ENCODE measurements at places on chromosomes 1 and 21.

DNA sequence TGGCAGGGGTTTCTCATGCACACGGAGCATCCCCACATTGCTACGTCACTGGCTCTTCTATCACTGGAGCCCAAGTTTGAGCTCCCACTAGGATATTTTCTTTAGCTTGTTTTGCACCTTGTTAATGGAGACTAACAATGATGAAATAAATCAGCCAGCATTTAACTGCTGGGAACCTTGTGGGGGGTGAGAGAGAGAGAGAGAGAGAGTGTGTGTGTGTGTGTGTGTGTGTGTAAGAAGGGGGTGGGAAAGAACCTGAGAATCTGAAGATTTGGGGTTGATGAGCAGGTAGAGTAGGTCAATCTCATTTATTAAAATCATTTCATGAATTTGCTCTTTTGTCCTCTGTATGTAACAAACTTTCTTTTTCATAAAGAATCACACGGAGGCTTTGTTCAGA, 624 bp downstream of the C8B start:
- DNase-seq, result no peak

DNA sequence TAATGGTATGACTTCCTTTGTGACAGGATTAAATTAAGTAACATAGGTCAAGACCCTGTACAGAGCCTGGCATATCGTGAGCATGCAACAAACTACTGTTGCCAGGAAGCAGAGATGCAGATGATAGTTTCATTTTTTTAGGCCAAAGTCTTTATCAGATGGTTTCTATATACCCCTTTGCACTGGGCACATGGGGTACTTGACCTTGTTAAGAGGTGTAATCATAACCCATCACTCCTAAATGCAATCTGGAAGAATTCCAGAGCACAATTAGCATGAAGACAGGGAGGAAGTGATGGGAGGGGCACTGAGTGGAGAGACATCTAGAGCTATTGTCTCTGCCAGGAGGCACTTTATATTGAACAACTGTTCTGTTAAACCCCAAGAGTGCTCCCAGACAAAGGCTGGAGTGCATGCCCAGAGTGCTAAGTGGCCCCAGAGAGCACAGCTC, 22.1 kb downstream of the ZBTB17 start:
- no peak for DNase-seq

GRCh38 chr1:237005674-237006073, 1.4 kb upstream of the MT1HL1 start:
- no peak for DNase-seq

DNA sequence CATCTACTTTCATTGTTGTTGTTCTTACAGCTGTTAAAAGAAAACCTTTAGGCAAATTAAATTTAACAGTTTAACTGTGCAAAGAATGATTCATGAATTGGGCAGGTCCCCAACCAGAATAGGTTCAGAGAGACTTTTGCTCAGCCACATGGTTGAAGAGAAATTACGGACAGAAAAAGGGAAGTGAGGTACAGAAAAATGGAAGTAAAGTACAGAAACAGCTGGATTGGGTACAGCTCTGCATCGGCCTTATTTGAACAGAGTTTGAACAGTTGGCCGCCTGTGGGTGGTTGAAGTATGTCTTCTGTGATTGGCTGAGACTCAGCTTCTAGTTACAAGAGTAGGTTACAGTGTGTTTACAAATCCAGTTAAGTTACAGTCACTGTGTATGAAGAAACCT, 210.1 kb downstream of the FGGY start:
- DNase-seq, result no peak

- no peak for DNase-seq
These were observed 105.2 kb upstream of the ZNF648 start for GRCh38 chr1:182166750-182167149.

- peak; percentile 66 for DNase-seq
These were observed at the start of gene S100A5 for GRCh38 chr1:153540394-153541361. TSS of gene S100A5 (minus strand) at chr1:153540934. CDS start at chr1:153540191, 743 bp downstream.

DNA sequence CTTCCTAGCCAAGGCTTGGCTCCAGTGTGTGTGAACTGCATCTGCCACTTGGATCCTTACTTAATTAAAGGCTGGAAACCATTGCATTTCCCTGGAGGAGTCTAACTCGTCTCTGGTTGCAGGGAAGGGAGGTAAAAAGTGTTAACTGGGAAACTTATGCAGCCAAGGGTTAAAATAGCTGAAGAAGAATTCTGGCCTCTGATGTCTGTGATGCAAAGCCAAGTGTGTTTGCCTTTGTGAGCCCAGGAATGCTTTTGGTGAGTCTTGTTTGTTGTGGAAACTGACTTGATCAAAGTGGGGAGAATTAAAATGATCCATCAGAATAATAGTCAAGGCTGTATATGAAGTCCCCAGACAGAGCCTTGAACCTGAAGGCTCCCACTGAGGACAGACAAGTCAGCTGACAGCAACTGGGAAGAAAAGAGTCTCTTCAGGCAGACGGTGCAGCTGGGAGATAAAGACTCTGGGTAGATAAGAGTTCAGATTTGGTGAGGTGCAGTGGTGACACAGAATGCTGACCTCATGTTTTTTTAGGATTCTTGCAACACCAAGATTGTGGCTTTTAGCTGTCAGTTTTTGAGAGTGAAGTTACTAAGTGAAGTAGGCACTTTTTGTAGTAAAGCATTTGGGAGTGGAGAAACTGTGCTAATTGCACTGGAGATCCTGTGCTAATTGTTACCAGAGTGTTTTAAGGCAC, 59.5 kb upstream of the WLS start:
- DNase-seq, result no peak

DNA sequence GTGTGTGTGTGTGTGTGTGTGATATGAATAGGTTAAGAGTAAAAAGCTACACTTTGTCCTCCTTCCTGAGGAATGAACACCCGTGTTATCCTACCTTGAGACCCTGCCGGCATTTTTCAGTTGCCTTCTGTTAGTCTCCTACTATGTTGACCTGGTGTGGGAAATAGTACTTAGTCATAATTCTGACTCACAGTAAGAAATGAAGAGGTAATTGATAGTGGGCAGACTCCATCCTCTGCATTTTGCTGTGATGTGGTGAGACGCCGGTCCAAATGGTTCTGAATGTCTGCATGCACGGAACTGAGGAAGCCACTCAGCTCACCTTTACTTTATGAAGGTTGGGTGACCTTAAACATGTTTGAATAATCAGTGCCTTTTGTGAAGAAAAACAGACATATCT, 12.6 kb downstream of the CD101 start:
- DNase-seq, result peak; percentile 18

- DNase-seq, result no peak
These were observed 118.4 kb downstream of the HIVEP3 start for GRCh38 chr1:41800311-41800829.
